ENCODE measurements at places on chromosomes 4 and X.

GRCh38 chrX:109372716-109373115 is 109.2 kb downstream of the GUCY2F start:
- DNase-seq = no peak

DNA sequence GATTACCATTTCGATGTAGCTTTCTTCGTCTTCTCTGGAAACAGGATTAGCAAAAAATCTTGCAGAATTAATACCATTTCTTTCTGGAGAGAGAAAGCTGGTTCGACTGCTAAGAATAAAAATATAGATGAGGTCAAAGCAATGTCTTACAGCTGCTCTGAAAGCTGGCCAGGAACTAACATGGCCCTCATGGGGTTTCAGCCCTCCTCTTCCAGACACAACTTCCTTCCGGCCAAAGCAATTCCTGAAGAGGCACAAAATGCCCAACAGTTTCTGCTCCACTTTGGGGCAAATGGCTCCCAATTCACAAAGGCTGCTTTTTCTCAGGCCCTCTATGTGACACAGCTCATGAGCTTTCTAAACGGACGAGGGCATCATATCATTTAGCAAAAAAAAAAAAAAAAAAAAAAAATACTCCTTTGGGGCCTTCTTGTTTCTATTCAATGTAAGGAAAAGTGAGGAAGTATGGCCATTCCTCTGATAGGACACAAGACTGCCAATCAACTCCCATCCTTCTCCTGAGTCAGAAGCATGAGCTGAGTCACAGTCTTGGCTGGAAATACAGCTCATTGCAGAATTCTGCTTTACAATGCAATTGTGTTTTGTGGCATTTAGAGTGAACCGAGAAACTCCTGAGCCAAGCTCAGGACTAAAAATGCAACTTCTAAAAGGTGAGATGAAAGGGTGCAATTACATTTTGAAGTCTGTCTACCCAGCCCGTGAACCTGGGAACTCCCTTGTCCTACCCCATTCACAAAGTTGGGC is 42.7 kb upstream of the CTAG2 start:
- DNase-seq = no peak

DNA sequence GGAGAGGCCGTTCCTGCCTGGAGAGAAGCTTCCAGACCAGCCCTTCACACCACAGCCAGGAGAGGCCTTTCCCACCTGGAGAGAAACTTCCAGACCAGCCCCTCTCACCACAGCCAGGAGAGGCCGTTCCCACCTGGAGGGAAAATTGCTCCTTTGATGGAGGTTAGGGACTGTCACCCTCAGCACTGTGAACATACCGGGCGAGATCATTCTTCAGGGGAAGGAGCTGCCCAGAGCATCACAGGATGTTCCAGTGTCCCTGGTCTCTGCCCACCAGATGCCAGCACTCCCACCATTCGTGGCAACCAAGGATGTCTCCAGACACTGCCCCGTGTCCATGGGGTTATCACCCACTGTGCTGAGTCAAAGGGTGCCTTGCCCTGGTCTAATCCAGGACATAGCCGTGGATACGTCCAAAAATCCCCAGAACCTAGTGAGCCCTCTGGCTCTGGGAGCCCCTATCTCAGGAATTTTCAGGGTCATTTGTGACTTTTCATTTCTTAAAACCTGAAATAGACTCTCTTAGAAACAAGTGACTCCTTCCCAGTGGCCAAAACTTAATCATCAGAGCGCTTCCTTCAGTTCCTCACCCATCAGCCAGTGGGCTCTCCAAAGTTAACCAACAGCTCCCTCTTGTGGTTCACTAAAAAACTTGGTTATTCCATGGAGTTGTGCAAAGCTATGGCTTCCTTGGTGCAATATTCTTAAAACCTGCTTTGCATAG is 80.2 kb downstream of the CRMP1 start:
- peak; percentile 12 for DNase-seq

GRCh38 chr4:121742794-121743193 is 22.2 kb downstream of the SMIM43 start:
- no peak for DNase-seq

DNA sequence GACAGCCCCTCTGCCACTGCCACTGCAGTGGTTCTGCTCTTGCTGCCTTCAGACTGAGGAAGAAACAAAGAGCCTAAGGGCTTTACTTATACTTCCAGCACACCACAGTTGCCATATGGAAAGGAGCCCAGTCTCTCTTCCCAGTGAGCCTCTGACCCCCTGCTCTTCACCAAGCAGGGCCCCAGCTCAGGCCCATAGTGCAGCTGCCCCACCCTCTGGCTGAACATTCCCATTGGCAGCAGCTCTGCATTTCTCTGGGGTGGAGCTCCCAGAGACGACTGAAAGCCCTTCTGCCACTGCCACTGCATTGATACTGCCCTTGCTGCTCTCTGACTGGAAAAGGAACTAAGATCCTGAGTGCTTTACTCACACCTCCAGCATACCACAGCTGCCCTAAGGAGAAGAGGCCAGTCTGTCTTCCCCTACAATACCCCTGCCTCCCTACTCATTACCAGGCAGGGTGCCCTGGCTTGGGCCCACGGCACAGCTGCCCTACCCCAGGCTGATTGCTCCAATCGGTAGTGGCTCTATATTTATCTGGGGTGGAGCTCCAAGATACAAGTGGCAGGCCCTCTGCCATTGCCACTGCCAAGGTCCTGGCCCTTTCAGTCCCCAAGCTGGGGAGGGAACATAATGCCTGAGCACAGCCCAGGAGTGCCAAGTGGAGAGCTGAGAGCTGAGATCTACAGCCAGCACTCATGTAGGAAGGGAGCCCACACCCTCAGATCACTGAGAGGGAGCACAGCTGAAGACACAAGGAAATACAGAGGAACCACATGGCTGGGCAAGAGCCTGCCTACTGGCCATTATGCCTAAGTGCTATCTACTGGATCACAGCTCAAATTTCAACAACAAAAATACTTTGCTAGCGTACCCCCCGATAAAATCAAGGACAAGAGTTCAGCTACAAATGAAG is 36.0 kb downstream of the AWAT2 start:
- DNase-seq = no peak

DNA sequence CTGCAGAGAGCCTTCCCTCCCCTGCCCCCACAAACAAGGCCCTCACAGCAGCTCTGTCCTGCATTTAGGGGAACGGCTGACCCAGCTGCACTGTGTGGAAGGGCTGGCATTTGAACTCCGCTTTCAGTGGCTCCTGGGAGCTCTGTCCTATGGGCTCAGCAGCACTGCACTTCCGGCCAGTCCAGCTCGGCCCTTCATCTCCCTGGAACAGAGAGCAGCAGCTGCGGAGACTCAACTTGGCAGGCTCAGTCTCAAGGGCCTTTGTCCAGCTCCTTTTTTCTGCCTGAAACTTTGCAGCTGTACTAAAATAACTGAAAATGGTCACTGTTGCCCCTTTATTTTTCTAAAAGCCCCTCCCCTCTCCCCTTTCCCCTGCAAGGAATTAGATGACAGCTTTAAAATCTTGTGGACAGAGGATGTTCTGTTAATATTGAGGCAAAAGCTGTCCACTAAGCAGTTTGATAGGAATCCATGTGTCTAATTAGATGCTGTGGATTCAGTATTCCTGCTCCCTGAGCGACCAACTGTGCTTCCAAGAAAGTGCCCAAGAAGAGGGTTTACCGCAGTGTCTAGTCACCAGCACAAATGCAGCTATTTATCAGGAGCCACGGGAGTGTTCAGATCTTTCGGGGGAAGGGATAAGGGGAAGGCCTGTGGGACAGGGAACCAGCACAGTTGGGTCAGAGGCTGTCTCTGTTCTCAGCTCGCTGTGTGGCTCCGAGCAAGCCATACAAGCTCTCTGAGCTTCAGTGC is 133.1 kb downstream of the AFAP1 start:
- no peak for DNase-seq

DNA sequence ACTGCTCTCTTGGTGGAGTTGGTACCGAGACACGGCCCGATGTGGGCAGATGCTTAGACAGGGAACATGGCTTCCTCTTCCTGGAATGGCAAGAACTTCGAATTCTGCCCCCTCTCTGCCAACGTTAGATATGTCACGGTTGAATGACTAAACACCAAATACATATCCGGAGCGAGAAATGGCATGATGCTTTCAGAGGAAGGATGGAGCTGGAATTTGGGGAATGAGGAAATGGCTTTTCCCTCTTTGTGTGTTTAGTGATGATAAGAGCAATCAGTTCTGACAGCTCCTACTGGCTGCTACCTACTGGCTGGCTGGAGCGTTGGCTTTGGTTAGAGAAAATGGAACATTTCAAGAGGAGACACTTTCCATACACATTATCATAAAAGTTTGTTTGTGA is 140.0 kb downstream of the DHRSX start:
- no peak for DNase-seq

GRCh38 chr4:79050541-79050880 is 111.3 kb upstream of the PAQR3 start:
- no peak for DNase-seq

- DNase-seq = no peak
Observed at GRCh38 chr4:61359301-61359700, 159.2 kb downstream of the ADGRL3 start.

GRCh38 chr4:134147941-134148340 is 53.6 kb downstream of the PABPC4L start:
- no peak for DNase-seq

DNA sequence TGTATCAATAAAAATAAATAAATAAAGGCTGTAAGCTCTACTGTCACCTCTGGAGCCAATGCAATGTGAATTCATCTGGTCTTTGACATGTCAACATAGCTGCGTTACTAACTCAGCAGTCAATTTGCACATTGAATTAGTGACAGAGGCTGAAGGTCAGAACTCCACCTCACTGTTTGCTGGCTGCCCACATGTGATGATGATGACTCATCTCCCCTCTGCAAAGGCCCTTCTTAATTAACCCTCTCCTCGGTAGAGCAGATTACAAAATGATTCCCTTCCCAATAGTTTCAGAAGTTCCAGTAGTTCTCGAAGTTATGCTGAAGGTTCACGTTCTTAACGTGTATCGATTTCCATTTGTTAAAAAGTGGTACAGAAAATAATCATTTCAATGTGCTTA is 1626.0 kb upstream of the TENM3 start:
- DNase-seq = no peak

- no peak for DNase-seq
Observed at GRCh38 chr4:83107631-83108030, 6.9 kb downstream of the PLAC8 start.

DNA sequence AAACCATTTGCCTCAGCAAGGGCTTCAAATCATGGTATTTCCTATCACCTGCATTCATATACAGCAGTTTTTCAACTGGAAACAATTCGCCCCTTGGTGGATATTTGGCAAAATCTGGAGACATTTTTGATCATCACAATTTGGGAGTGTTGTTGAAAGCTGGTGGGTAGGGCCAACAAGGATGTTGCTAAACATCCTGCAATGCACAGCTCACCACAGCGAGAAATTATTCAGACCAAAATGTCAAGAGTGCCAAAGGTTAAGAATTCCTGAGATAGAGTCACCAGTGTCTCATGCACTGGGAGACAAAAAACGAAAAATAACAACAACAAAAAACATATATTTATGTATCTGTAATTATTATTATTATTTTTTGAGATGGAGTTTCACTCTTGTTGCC is 435.2 kb upstream of the CTSO start:
- DNase-seq = no peak

GRCh38 chr4:159283696-159284095 is 180.8 kb downstream of the RAPGEF2 start:
- DNase-seq = peak; percentile 20

Data from iPS DF 19.7 (cell line).